Cortex of kidney (tissue), 1 donor: ENCODE measurements at places on chromosomes 5 and 9.

- no peak for DNase-seq
Observed at GRCh38 chr9:137634016-137634415, 15.2 kb downstream of the EHMT1 start.

GRCh38 chr5:73103870-73104299 is 16.5 kb upstream of the TMEM171 start:
- DNase-seq = no peak

- no peak for DNase-seq
Observed at GRCh38 chr5:83270311-83270710, 193.0 kb downstream of the XRCC4 start.

GRCh38 chr5:6177926-6178325 is 200.4 kb downstream of the MED10 start:
- DNase-seq = no peak

DNA sequence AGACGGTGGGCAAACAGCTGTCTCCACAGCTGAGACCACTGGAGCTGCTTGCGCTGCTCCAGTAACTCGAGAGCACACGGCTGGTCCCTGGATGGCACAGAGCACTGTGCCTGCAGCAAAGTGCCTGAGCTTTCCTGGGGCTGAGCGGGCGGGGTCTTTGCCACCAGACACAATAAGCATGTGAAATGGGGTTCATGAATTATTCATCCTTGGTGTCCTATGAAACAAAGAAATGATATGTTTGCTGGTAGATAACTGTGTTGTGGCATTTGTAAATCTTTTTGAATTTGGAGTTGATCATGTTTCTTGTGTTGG is 151.7 kb upstream of the MPDZ start:
- no peak for DNase-seq
